T-helper 2 cell treated with Interferon-gamma antibody and Interleukin-4, amounts not matched to agents 5 μg/mL and 100 μg/mL, for 36 hours (primary cell): ENCODE measurements at places on chromosomes 16 and 17.
A peak's percentile ranks its signal among the peaks of the same experiment; 100 is the strongest.

DNA sequence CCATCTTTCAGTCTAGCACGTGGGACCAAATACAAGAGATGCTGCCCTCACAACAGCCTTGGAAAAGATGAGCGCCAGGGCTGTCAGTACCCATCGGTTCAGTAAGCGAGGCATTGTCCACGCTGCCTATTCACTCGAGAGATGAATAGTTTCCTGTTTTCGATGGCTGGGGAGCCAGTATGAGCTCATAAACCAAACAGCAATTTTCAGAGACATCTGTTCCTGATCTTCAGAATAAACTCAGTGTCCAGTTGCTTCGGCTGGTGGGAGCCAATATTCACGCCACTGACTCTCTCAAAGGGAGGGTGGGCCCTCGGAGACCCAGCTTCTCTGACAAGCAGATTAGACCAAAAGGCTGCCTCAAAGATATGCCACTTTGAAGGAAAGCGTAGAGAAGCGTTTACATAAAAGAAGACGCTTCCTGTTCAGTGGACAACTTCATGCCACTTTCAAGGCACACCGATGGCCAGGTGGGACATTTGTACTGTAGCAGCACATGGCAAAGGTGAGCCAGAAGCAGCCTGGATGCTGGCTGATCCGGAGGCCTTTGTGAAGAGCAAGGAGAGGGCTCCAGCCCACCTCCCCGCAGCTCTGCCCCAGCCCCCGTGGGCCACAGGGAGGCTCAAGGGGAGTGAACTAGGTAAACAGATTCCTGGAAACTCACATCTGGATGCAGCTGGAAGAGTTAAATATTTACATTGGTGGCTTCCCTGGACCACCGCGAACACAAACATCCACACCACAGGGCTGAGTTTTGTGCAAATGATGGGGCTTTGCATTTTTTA lies 6.0 kb downstream of the TIMM22 start:
- DNase-seq, result no peak

- no peak for DNase-seq
Measured at GRCh38 chr16:80121522-80121909, 419.3 kb upstream of the DYNLRB2 start.

- no peak for DNase-seq
Measured at GRCh38 chr17:40535924-40536294, 29.4 kb downstream of the CCR7 start.

- DNase-seq, result no peak
Measured at GRCh38 chr16:21321736-21322135, 43.6 kb upstream of the CRYM start.

DNA sequence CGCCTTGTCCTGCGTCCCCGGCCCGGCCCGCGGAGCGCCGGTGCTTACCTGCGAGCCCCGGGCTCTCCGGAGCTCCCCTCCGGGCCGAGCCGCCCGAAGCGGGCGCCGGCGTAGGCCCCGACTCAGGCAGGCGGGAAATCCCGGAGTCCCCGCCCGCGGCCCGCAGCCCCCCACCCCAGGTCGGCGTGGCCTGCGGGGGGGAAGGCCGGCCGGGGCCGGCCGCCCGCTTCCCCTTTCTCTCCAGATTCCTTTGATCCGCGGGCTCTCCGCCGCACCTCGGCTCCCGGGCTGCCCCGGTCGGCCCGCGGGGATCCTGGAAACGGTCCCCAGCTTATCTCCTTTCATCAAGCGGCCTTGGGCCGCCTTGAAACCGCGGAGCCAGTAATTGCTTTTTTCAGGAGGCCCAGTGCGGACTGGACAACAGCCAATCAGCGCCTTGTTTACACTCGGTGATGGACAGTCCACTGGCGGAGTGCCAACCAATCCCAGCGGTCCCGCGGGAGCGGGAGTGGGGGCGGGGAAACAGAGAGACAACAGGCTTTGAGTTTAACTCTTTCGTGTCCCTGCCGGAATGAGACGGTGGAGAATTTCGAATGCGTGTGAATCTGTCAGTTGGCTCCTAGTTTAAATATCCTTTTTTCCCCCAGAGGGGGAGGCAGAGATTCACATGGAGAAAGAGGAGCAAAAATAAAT lies 1.4 kb upstream of the BAHCC1 start:
- peak; percentile 77 for DNase-seq

GRCh38 chr16:23827057-23827456 lies 8.7 kb upstream of the PRKCB start:
- no peak for DNase-seq

GRCh38 chr16:51453251-51453650 lies 302.2 kb upstream of the SALL1 start:
- no peak for DNase-seq

GRCh38 chr16:75087375-75087979 lies 29.1 kb downstream of the LDHD start:
- no peak for DNase-seq

- DNase-seq, result no peak
Measured at GRCh38 chr17:45703806-45704205, 80.3 kb upstream of the CRHR1 start.

DNA sequence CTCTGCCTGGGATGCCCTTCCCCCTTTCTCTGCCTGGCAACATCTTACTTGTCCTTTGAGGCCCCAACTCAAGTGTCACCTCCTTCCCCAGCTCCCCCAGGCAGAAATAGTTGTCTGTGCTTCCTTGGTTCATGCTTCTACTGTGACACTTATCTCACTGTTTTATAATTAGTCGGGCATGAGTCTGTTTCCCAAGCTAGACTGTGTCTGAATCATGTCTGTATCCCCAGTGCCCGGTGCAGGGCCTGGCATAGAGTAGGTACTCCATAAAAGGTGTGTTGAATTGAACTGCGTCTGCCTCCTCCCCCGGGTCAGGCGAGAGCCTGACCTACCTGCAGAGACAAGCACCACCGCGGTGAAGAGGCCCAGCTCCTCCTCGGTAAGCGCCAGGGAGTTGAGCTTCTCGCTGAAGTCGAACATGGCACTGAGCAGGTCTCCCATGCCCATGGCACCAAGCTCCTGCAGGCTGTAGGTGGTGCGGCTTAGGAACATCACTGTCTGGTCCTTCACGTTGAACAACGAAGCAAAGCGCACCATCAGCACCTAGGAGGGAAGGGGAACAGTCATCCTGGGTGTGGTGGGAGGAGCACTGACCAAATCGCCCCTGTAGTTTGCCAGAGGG lies 6.7 kb downstream of the NR1D1 start:
- no peak for DNase-seq

GRCh38 chr17:28612936-28613872 lies 781 bp downstream of the RSKR start:
- no peak for DNase-seq

DNA sequence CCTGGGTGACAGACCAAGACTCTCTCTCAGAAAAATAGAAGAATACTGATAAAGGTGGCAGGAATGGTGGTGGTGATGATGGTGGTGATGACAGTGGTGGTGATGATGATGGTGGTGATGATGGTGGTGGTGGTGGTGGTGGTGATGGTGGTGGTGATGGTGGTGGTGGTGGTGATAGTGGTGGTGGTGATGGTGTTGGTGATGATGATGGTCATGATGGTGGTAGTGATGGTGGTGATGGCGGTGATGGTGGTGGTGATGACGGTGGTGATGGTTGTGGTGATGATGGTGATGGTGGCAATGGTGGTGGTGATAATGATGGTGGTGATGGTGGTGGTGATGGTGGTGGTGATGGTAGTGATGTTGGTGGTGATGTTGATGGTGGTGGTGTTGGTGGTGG lies 18.0 kb upstream of the CIITA start:
- DNase-seq, result no peak

- no peak for DNase-seq
Measured at GRCh38 chr17:31736855-31737625, 122.0 kb downstream of the COPRS start.

GRCh38 chr16:15644267-15644961 lies 1.5 kb upstream of the MARF1 start:
- no peak for DNase-seq

GRCh38 chr17:77054936-77055335 lies 85.8 kb upstream of the SEC14L1 start:
- no peak for DNase-seq

GRCh38 chr17:74893936-74894671 lies 671 bp upstream of the FADS6 start:
- DNase-seq, result no peak

DNA sequence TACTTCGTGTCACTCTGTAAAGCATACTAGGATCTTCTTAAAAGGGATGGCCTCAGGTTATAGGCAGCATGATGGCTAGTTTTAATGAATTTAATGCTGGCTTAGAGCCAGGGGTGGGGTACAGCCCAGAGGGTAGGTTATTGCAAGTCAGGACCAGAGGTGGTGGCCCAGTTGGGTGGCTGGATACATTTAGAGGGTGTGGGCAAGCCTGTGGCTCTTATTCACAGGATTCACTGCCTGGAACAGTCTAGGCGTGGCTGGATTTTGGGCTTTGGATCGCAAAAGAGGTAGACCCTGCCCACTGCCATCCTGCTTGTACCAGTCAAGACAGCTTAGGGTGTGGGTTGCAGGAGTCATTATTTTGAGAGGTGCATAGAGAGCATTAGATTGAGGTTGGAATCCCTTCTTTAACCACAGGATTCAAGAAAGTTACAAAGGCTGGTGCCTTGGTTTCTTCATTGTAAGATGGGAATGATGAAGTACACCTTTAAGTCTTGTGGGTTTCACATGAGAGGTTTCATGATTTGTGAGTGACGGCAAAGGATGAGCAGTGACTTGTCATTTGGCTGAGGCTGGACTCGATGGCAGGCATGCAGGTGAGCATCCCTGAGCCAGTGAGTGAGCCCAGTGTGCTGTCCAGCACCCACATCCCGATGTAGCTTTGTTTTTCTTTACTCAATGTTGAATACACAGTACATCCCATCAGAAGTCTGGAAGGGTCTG lies 85.2 kb downstream of the KSR1 start:
- DNase-seq, result no peak

DNA sequence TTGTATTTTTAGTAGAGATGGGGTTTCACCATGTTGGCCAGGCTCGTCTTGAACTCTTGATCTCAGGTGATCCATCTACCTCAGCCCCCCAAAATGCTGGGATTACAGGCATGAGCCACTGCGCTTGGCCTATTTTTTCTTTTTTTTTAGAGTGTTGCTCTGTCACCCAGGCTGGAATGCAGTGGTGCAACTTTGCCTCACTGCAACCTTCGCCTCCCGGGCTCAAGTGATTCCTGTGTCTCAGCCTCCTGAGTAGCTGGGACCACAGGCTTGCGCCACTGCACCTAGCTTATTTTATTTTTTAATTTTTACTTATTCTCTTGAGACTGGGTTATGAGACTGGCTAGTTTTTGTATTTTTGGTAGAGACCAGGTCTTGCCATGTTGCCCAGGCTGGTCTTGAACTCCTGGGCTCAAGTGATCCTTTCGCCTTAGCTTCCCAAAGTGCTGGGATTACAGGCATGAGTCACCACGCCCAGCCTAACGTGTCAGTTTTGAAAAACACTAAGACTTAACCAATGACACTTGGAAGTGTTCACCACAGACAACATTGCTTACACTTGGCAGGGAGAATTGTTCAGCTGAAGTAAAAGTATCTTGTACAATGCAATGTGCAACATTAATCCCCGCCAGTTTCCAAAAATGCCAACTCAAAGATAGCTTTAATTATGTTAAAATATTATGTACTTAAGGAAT lies 26.9 kb downstream of the ATAD5 start:
- no peak for DNase-seq

GRCh38 chr16:70644763-70645597 lies 1.4 kb upstream of the IL34 start:
- DNase-seq, result no peak

- no peak for DNase-seq
Measured at GRCh38 chr17:72996791-72997190, 95.7 kb downstream of the SLC39A11 start.

- no peak for DNase-seq
Measured at GRCh38 chr16:4377573-4378154, 6.0 kb downstream of the VASN start.

- DNase-seq, result no peak
Measured at GRCh38 chr17:15398291-15398690, 56.9 kb upstream of the TEKT3 start.

GRCh38 chr17:77167472-77168306 lies 26.9 kb downstream of the SEC14L1 start:
- no peak for DNase-seq

DNA sequence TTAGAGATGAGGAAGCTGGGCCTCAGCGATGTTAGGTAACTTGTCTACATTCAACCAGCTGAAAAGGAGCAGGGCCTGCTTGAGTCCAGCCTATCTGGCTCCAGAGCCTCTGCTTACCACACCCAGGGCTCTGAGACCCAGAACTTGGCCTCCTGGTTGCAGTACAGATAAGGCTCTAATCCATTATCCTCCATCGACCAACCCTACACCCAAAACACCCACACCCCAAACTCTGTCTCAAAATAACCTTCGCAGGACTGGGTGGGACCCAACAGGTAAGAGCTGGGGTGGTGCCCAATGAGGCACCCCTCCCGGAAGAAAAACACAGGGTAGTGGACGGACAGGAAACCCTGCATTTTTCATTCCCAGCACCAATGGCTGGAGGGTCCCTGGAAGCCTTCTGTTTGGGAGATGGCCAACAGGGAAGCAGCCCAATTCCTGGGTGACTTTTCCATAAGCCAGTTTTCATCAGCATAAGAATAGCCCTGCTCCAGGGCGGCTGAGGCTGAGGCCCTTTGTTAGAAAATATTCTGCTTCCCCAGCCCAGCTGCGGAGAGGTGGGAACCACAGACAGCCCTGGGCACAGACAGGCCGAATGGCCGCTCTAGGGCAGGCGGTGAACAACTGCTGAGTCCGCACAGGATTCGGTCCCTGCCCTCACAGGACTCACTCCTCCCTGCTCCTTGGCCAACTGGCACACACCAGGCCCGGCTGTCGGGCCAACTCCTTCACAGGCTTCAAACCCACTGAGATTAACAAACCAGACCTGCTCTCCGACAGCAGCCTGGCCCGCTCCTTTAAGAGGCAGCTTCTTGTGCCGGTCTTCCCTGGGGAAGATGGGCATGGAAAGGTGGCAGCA lies 9.8 kb downstream of the SMIM5 start:
- DNase-seq, result no peak

- no peak for DNase-seq
Measured at GRCh38 chr17:66841328-66841727, 6.4 kb downstream of the CACNG5 start.

DNA sequence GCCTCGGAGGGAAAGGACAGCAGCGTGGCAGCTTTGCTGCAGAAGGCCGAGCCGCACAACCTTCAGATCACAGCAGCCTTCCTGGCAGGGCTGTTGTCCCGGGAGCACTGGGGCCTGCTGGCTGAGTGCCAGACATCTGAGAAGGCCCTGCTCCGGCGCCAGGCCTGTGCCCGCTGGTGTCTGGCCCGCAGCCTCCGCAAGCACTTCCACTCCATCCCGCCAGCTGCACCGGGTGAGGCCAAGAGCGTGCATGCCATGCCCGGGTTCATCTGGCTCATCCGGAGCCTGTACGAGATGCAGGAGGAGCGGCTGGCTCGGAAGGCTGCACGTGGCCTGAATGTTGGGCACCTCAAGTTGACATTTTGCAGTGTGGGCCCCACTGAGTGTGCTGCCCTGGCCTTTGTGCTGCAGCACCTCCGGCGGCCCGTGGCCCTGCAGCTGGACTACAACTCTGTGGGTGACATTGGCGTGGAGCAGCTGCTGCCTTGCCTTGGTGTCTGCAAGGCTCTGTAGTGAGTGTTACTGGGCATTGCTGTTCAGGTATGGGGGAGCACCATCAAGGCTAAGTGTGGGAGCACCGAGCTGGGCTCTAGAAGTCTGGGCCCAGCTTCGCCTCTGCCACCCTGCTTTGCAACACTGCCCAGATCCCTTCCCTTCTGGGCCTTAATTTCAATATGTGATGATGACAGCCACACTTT lies 18.6 kb downstream of the NOD2 start:
- DNase-seq, result no peak

GRCh38 chr17:34252095-34252443 lies 3.0 kb upstream of the CCL2 start:
- no peak for DNase-seq
